ENCODE measurements at places on chromosomes 5 and 9. TPM values are rescaled to one million over a fixed set of nuclear protein-coding genes. Genes with fewer than 3 reads are reported as not detected.

DNA sequence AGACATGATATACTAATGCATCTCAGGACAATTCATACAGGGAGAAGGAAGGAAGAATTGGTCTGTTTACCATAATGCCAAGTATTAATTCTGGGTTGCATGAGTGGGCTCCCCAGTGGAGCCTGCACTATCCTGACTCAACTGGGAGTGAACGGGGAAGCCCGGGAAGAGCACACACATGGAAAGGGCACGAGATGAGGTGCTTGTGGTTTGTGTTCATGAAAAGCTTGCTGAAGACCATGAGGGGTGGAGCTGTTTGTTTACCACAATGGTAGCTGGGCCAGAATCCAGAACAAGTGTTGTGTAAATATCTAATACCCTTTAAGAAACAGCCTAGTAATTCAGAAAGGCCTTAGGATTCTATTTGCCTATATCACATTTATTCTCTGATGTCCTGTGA lies 44.6 kb downstream of the POC5 start:
- no peak for DNase-seq

FRMD3 gene
- 2.7 TPM for total RNA-seq

DNA sequence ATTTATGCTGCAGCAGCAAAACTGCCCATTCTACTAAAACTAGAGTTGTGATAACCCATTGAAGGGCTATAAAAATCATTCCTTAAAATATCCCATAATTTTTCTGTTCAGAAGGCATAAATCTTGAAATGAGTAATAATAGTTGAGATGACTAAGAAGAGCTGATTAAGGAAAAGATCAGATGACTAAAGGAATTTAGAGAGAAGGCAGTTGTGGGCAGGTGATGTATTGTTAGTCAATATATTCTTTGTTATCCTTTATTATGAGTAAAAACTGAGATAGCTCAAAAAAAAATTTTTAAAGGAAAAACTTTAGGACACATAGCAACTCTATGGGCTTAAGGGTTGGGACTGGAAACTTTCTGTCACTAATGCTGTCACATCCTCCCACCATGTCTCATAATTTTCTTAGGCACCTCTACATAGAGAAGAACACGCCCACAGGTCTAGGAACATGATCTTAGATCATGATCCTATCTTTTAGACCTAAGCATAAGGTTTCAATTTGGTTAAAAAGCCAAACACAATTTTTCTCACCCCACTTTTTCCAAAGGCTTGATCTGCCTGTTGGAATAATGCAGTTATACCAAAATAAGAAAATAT lies 597.5 kb upstream of the MEF2C start:
- no peak for DNase-seq

TLR4 gene
- total RNA-seq = 0.22 TPM

SLC2A8 gene
- 8.6 TPM for total RNA-seq

GRCh38 chr5:57561231-57561842 lies 78.7 kb upstream of the ACTBL2 start:
- DNase-seq = no peak

DNA sequence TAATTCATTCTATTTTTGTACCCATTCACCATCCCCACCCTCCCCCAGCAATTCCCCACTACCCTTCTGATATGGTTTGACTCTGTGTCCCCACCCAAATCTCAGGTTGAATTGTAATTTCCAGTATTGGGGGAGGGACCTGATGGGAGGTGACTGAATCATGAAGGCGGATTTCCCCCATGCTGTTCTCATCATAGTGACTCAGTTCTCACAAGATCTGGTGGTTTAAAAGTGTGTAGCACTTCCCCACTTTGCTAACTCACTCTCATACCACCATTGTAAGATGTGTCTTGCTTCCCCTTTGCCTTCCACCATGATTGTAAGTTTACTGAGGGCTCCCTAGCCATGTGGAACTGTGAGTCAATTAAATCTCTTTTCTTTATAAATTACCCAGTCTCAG lies 25.9 kb upstream of the TESK1 start:
- no peak for DNase-seq

DNA sequence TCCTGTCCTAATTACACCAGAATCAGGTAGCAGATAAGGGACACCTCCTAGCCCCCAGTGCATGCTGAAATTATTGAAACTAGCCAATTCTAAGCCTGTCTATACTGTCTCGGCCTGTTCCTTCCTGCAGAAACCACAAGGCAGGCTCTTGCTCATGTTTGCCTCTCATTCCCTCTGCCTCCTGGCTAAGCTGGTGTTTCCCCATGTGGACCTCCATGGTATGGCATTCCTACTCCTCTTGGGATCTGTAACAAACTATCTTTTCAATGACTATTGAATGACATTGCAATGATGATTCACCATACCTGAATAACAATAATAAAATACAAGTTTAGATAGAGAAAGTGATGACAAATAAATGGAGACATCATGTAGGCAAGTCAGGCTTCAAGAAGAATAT lies 35.6 kb upstream of the ADAMTS16 start:
- no peak for DNase-seq

- DNase-seq = no peak
Observed at GRCh38 chr5:111935835-111936234, 178.8 kb upstream of the NREP start.

PCDHGB1 gene
- 1.1 TPM for total RNA-seq

GRCh38 chr9:95003689-95004410 lies 277.4 kb downstream of the AOPEP start:
- DNase-seq = no peak

LARP1 gene
- total RNA-seq = 86.0 TPM

PDE6A gene
- total RNA-seq = 0.02 TPM

GRCh38 chr9:22009506-22009867 lies 382 bp upstream of the CDKN2B start:
- DNase-seq = no peak

DNA sequence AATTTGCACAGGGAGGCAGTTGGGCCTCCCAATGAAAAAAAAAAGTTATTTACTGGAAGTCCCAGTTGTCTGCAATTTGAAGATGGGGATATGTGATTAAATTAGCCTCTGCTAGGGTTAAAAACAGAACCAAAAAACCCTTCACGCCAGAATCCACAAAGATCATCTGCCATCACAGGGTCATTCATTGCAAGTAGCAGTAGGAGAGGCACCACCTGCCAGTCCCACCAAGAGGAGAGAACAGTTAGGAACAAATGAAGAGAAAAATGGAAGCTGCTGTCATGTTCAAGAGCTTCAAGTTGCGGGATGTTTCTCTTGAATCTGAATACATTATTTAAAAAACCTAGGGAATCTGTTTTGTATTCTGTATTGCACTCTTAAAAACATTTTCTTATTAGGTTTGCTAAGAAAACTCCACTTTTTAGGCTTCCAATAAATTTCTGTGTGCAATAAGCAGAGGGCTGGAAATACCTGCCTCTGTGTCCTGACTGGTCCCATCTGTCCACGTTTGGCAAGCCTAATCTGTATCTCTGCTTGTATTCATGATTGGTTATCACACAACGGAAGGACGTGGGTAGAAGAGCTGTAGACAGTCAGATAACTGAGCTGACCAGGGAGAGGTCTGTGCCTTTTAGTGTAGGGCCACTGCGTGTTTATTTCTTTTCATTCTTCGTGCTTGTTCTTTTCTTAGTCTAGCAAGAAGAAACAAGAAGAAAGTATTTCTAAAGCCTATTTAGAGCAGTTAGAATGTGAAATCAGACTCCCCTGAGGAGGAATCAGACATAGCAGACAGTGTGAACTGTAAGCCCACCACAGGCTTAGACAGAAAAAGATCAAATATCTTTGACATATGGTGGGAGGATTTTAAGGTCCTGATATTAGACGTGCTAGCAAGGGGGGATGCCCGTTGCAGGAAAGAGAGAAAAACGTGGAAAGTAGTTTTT lies 630.6 kb upstream of the SEMA6A start:
- no peak for DNase-seq

DNA sequence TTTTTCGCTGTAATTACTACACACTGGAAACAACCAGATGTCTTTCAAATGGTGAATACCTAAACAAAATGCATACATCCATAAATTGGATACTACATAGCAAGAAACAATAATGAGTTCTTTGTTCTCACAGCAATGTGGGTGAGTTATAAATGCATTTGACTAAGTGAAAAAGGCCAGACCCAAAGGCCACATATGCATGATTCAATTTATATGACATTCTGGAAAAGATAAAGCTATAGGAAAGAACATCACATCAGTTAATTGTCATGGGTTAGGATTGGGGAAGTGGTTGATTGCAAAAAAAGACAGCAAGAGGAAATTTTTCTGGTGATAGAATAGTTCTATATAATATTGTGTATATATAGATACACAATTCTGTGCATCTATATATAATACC lies 198.9 kb downstream of the CYLC2 start:
- DNase-seq = no peak

SPATA31A5 gene
- total RNA-seq = not detected

DNA sequence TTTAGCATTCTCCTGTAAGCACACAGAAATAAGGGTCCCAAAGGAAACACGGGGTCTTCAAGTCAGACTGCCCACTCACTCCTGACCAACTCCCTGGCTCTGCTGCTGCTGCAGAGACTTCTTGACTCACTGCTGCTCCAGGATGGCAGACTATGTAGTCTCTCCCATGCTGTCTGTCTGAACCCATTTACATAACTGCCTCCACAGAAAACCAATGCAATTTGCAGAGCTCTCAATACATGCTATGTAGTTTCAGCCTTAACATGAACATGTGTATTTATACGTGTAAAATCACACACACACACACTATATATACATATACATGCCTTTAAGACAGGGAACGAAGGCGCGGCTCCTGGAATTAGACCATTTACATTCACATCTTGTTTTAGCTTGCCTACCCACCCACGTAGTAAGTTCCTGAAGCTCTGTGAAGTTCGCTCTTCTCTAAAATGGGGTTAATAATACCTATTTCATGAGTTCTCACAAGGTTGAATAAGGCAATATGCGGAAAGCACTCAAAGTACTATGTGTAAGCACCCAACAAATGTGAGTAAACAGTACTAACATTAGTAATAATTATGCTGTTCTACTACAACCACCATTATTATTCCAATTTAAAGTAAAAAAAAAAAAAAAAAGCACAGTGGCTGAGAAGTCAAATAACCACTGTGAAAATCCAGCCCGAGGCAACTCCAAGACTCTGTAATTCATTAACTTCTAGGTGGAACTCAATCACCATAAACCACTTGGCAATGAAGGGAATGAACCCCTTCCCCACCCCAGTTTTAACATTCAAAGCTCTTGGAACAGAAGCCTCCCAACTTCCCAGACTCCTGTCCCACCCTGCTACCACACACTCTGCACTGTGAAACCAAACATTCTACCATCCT lies 31.8 kb downstream of the PRELID2 start:
- no peak for DNase-seq

ADAM19 gene
- total RNA-seq = 7.7 TPM
